ENCODE measurements at places on chromosomes 5 and 9.

GRCh38 chr9:104835161-104835560, 71.2 kb downstream of the NIPSNAP3B start:
- no peak for DNase-seq

GRCh38 chr5:57695179-57695578, 212.6 kb upstream of the ACTBL2 start:
- no peak for DNase-seq

DNA sequence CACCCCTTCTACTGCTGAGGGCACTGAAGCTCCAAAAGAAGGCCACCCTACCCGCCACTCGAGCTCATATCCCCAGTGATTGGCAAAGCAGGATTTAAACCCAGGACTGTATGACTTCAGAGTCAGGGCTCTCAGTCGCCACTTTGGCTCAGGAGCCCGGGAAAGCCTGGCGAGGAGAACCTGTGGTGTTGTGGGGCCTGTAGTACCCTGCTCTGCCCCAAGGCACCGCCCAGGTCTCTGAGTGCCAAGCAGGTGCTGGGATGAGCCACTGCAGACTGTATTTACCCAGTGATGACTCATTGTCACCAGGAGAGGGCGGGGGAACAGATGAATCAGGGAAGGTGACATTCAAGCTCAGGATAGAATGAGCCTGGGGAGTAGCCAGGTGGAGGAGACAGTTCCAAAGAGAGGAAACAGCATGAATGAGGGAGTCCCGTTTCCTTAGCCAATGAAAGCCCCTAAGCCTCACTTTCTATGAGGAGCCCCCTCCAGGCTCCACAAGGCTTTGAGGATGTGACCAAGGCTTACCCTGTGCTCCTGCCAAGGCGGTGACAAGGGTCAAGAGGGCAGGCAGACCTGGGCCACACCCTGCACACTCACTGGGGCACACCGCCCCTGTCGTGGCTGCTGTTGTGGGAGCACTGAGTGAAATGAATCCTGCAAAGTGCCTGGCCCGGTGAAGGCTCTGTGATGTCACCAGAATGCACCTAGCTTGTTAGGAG, 17.8 kb upstream of the DPM2 start:
- DNase-seq: no peak

DNA sequence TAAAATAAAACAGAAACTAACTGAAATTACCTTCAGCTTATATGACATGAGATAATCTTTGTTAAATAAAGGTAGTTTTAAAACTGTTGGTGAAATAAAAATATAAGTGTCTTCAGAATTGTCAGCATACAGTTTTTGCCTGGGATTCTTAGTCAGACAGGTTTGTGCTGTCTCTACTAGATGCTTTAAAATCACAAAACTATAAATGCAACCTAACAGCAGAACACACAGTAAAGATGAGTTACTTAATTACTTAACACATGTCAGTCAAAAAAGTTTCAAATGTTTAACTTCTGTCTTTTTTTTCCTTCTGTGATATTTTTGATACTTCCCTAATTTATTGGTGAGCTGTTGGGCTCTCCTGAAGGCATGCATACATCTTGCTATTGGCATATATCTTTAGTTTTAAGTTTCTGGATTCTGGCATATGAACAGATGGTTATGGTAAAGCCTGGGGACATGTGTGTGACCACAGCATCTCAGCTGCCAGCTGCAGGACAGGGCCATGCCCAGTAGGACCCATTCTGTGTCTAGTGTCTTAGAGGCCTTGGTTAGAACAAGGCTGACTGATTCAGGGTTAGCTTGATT, 231.1 kb upstream of the NUDT12 start:
- no peak for DNase-seq

DNA sequence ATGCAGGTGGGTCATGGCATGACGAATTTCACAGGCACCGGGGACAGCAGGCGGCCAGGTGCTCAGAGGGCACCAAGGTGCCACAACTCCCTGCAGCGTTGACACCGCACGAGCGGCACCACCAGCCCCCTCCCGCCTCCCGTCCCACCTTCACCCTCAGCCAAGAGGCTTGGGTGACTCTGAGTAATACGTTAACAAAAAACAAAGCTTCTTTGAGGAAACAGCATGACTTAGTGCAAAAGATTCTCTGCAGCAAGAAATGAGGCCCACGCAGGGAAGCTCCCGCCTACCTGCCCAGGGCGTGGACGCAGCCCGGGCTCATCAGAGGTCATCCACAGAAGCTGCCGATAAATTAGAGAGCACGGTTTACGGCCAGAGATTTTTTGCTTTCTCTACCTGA, 4.1 kb downstream of the TMEM250 start:
- no peak for DNase-seq

GRCh38 chr9:70395652-70396051, 18.8 kb downstream of the KLF9 start:
- no peak for DNase-seq

GRCh38 chr9:36911601-36912412, 122.3 kb downstream of the PAX5 start:
- no peak for DNase-seq

GRCh38 chr9:131398204-131398603, 4.3 kb downstream of the PRRC2B start:
- peak; percentile 61 for DNase-seq

DNA sequence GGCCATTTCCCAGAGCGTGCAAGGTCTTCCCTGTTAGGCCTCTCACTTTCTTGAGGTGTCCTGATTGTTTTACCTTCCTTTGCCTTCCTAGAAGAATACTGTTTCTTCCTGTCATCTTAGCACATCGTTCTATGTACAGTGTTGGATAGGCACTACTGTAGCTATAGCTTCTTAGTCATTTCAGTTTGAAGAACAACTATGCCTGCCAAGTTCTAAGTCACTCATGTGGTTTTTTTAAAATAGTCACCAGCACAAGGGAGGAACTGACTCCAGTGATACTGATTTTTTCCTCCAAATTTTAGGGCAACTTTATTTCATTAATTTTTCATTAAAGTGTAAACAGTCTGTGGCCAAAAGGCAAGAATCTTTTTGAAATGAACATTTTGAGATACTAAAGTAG, 122.4 kb upstream of the NR5A1 start:
- DNase-seq: no peak

- no peak for DNase-seq
Measured at GRCh38 chr9:129351058-129351641, 173.1 kb upstream of the IER5L start.

DNA sequence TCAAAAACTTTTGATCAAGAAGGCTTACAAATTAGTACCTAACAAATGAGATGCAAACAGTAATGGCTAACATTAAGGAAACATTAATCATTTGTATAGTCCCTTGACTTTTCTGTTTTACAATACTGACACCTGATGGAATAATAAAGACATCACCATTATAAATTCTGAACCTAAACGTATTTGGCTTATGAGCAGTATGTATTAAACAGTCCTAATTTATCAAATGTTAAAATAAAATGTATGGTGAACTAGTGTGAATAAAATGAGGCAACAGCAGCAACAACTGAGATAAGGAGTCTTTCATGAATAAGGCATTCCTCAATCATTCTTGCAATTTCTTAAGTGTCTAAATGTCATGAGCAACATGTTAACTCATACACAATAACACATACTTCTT, 6.0 kb downstream of the PUM3 start:
- DNase-seq: peak; percentile 16

GRCh38 chr5:137488516-137488915, 10.6 kb downstream of the SPOCK1 start:
- DNase-seq: no peak

DNA sequence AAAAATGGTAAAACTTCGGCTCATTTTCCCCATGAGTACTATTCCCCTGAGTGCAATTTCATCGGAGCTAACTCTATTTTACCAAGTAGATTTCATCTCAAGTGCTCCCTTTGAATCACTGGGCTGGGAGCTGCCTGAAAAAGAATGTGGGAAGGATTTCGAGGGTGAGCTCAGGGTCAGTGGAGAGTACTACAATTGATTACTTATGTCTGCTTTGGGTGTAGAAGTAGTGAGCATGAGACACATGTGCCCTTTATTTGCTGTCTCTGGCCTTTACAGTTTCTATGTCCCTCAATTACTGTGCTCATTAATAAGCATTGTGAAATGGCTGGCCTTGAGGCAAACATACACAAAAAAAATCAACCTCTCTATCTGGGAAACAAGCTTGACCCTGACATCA, 172.7 kb upstream of the RFX3 start:
- no peak for DNase-seq

- no peak for DNase-seq
Measured at GRCh38 chr5:20266066-20266465, 278.1 kb upstream of the CDH18 start.

DNA sequence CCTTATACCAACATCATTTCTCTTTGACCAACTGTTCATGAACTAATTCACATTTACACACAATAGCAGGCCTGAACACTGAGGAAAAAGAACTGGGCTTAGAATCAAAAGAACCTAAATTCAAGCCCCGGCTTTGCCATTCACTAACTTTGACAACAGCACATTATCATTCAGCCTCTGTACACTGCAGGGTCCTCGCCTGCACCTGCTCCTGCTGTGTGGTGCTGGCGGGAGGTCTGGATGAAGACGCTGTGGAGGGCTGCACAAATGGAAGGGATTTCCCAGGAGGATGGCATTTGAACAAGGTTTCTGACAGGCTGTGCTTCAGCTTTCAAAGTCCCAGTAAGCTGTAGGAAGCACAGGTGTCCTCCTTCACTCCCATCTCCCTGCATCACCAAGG, 151.2 kb downstream of the ZDHHC21 start:
- no peak for DNase-seq

- peak; percentile 38 for DNase-seq
Measured at GRCh38 chr9:13209498-13209897, 70.0 kb downstream of the MPDZ start.

GRCh38 chr9:69499959-69500358, 172.2 kb downstream of the APBA1 start:
- no peak for DNase-seq

DNA sequence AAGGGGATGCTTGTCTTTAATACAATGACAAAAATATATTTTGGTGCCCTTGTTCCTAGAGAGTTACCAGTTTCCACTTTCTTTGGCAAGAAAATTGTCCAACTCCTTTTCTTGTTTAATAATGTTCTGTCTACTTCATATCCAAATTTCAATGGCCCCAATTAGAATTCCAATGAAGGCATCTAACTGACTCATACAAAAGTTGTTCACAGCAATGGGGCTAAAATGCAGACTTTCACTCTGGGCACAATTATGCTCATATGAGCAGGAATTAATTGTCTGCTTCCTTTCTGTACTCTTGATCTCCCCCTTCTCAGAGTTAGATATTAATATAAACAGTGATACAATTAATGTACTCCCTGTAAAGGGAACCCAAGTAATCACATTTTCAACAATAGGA, 42.1 kb upstream of the ZNF622 start:
- no peak for DNase-seq

DNA sequence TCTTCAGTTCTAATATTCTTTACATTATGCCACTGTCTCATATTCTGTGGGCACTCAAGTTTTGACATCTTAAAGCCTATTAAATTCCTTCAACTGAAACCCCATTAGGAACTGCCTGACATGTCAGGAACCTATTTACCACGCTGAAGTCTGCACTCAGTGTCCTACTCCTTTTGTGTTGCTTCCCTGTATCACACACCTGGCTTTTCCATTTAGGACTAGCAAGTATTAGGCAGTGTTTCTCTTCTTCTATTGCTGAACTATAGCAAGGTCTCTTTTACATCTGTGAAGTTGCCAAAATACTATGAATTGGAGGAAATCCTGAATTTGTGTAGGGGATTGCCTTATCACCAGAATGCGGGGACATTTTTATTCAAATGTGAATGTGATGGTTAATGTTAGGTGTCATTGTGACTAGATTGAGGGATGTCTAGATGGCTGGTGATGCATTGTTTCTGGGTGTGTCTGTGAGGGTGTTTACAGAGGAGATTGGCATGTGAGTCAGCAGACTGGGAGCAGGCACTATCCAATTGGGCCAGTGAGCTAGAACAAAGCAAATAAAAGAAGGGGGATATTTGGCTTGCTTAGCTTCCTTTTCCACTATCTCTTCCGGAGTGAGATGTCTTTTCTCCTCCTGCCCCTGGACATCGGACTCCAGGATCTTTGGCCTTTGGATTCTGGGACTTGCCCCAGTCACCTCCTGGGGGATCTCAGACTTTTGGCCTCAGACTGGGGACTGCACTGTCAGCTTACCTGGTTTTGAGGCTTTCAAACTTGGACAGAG, 21.2 kb upstream of the VCAN start:
- DNase-seq: peak; percentile 21

DNA sequence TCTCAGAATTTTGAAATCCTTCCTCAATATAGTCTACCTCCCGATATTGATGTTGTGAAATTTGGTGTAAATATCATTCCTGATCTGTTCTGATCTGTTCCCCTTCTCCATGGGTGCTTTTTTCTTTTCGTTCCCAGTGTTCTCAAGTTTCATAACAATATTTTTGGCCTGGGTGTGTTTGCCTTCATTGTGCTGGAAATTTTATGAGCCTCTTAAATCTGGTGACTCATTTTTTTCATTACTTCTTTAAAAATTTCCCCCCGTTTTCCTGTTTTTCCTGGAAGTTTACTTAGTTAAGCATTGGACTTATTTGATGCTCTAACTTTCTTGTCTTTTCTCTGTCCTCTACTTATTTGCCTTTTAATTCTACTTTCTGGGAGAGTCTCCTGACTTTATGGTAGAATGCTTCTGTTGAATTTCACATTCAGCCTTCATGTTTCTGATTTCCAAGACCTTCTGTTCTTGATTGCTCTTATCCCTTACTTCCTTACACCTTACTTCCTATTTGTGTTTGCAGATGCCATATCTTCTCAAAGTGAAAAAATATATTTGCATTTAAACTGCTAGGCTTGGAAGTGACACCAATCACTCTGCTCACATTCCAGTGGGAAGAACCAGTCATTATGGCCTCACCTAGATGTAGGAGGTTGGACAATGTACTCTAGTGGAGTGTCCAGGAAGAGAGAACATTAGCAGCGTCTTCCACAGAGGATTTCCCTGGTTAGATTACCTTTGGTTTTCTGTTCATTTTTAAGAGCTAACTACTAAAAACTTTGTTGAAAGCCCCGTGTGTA, 441.9 kb downstream of the ARHGEF28 start:
- no peak for DNase-seq

GRCh38 chr9:73265876-73266275, 114.2 kb downstream of the ANXA1 start:
- no peak for DNase-seq

- DNase-seq: peak; percentile 31
Measured at GRCh38 chr5:111748304-111748763, 8.7 kb downstream of the NREP start.

DNA sequence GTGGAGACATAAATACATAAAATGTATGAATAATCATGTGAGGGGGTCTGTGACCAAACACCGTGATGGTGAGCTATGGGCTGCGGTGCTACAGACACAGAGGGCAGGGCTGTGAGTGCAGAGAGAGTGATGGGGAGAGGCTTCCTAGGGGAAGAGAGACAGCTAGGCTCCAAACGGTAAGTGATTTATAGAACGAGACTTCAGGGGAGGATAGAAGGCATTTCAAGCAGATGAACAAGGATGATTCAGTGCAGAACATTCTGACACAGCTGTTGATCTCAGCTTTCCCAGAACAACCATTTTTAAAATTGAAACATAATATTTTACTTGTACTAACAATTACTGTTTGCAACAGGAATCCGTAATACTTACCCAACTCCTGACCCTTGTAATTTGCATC, 100.7 kb downstream of the GAS1 start:
- no peak for DNase-seq
